ENCODE measurements at places on chromosomes 1 and 21.

DNA sequence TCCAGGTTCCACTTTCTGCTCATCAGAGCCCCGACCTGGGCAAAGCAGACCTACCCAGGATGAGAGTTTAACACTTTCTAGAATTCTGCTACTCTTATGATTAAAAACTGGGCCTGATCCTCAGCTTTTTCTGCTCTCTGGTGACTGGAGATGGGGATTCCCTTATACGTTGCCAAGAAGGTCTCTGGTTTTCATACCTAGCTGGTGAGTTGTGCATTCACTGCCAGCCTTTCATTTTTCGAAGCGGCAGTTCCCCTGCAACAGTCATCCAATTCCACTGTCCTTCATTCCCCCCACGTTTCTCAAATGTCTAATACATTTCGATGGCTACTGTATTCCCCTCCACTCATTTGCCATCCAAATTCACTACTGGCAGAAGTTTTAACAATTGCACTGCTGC, 135.3 kb downstream of the ADSS2 start:
- DNase-seq, result no peak

- no peak for DNase-seq
These were observed 8.3 kb downstream of the SHISAL2A start for GRCh38 chr1:52641307-52641706.

GRCh38 chr1:155979597-155980343, 1.4 kb upstream of the ARHGEF2 start:
- DNase-seq, result no peak

GRCh38 chr1:105874621-105875020, 1181.9 kb upstream of the PRMT6 start:
- no peak for DNase-seq

- no peak for DNase-seq
These were observed 1.9 kb downstream of the CNN3 start for GRCh38 chr1:94925004-94925403.

GRCh38 chr1:7121622-7121988, 336.4 kb downstream of the CAMTA1 start:
- DNase-seq, result no peak

GRCh38 chr1:36707221-36707620, 224.5 kb upstream of the CSF3R start:
- DNase-seq, result no peak

DNA sequence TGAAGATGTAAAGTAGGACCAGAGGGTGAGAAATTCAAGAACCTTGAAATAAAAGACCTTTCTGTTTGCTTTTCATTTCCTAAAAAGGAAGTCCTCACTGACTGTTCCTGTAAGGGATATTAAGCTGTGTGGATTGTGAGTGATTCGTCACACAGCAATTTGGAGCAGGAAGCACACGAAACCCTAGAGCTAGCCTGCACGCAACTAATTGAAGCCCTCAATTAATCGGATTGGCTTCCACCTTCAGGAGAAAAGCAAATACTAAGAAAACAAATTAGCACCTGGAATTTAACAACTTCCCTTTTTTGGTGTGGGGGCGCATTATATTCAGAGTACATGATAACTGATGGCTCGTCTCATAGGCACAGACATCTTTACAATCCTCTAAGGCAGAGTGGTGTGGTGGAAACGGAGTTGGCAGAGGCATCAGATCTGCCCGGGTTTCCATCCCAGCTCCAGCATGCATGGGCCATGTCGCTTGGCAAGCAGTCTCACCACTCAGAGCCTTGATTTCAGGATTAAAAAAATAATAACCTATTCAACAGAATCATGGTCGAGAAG, 95.2 kb downstream of the KCNJ15 start:
- DNase-seq, result no peak

GRCh38 chr1:55520861-55521260, 305.7 kb upstream of the USP24 start:
- no peak for DNase-seq

DNA sequence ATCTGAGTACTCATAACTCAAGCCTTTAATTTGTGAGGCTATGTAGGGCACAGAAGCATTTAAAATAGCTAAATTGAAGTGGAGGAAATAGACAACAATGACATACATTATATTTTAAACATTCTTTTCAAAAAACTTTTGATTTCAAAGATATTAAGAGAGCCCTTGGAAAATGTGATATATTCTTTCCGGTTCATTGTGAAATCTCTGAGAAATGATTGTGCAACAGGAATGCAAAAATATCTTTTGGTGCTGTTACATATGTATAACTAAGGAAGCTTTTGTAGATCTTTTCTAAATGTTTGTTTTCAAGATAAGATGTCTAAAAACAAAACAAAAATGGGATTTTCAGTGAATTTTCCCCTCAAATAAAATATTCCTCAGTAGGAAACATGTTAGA, 185.2 kb downstream of the LEPR start:
- no peak for DNase-seq

DNA sequence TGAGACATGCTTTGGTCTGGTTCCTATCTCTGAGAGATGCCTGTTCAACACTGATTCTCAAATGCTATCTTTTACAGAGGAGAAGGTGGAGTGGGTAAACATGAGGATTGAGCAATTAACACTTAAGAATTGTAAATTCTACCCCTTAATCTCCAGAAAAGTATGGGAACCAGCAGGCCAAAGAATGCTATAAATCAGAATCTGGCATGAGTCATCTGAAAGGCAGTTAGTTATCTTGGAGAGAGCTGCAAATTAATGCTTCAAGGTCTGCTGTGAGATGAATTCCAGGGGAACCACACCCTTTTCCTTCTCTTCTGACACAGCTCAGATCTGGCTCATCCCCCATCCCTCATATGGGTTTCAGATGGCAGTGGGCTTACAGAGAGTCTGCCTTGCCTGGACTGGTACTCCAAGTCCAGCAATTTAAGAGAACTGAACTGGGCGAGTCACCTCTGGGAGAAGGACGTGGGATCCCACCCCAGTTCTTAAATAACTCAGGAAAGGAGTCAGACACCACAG, 5.2 kb downstream of the S100A10 start:
- no peak for DNase-seq

- no peak for DNase-seq
These were observed 52.6 kb downstream of the CD34 start for GRCh38 chr1:207858281-207858680.

DNA sequence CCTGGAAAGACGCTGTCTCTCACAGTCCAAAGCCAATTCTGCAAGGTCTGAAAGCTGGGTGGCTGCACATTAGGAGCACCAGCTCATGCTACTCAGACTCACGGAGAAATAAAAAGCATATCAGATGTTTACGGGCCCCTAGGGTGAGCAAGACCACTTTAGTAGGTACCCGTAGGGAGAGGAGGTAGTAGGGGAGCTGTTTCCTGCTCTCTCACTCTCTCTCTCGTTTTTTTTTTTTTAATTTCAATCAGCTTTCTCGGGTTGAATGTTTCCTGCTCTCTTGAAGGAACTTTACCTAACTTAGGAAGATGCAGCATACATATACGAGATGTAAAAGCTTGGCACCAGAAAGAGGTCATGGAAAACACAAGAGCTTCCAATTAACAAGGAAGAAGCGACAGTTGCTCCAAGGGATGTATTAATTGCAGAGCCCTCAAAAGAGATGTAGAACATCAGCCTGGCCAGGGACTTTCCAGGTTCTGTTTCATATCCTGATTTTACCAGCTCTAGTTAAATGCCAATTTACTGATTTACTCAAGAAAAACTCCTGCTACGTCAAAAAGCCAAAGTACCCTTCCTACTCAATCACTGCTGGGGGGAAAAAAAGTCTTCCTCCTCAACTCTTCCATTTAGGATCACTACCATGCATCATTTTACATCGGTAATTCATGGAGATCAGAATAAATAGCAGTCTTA, 3.1 kb downstream of the LORICRIN start:
- DNase-seq, result no peak

- DNase-seq, result no peak
These were observed 382.1 kb upstream of the B3GALT2 start for GRCh38 chr1:193568512-193568911.

DNA sequence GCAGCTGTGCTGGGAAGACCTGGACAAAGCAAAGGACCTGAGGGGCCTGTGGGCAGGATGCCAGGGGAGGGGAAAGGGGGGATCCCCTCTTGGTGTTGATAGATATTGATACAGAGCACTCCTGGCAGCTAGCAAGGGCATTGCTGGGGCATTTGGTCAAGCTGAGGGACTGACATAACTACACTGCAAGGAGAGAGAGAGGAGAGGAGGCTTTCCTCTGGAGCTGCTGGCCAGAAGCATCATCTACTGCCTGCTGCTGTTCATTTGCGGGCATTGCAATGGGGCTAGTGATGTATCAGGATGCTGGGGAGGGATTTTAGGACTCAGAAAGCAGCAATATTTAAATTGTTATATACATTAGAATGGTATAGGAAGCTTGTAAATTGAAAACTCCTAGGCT, 142.0 kb downstream of the ZNF648 start:
- no peak for DNase-seq

DNA sequence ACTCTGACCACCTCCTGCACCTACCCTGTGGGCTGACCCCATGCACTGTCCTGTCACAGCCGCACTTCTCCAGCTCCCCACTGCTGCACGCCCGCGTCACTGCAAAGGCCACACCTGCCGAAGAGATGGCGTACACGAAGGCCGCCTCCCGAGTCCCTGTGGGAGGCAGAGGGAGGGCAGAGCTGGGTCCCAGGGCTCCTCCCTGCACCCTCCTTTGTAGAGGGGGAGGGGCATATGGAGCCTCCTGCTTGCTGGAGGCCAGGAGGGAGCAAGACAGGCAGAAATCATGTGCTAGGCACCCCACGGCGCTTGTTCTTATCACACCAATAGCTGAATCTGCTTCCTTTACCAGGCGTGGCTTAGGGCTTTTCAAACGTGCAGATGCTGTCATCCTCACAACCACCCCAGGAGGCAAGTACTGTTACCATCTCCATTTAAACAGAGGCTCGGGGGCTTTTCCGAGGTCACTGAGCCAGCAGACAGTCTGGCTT, 21.4 kb downstream of the WNT4 start:
- DNase-seq, result no peak

DNA sequence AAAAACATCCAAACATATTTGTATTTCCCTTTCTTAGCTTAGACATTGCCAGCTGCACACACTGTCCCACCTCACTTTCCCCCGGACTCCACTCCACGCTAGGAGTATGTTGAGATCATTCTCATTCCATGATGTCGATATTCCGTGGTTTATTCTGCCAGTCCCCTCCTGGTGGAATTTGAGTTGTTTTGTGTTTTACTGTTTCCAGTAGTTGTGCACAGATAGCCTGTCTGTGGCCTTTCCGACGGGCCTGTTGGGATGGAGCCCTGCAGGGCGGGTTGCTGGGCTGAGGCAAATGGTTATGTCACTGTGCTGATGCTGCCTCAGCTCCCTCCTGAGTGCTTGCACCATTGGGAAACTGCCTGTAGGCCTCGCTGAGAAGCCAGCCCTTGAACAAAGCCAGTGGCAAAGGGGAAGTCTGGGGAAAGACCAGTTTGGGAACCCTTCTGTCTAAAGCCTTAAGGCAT, 12.8 kb downstream of the TRAPPC10 start:
- no peak for DNase-seq

DNA sequence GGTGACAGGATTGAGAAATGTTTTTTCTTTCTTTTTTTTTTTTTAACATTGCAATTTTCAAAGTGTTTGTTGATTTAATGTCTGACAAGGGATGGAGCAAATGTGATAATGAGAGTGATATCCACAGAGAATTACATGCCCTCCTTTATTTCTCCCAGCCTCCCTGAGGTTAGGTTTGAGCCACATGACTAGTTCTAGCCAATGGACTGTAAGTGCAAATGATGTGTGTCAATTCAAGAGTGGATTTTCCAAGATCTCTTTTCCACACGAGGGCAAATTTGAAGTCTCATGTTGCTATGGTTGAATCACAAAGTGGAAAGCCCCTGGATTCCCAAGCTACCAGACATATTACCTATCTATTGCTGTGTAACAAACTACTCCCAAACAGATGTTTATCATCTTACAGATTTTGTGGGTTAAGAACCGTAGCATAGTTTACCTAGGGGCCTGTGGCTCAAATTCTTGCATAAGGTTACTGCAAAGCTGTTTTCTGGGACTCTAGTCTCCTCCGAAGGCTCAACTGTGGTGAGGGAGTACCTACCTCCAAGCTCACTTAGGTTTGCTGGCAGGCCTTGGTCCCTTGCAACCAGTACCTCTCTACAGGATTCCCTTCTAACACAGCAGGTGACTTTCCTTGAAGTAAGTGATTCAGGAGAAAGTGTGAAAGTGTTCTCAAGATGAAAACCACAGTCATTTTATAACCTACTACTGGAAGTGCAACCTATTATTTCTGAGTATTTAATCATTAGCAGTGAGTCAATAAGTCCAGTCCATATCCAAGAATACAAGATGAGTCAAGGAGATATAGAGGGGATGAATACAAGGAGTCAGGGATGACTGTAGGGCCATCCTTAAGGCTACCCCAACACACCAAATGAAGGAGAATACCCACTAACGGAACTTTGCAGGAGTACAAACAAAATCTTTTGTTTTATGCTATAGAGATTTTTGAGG, 533.6 kb downstream of the PTPRC start:
- no peak for DNase-seq

DNA sequence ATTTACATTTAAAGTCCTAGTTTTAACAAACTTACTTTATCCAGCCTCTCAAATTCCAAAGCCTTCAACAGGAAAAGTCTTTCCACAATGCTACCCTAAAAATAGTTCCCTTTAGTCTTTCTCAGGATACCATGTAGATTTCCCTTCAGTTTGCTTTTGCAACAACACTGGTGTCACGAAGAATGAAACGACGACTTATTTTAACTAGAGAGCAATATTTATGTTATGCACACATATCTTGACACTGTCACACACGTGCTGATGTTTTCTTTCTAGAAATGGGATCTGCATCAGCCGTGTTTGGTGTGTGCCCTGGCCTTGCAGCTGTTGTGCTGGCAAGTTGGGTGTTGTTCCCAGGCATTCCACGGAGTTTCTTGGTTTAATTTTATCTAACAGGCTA, 75.5 kb downstream of the SIPA1L2 start:
- DNase-seq, result no peak

DNA sequence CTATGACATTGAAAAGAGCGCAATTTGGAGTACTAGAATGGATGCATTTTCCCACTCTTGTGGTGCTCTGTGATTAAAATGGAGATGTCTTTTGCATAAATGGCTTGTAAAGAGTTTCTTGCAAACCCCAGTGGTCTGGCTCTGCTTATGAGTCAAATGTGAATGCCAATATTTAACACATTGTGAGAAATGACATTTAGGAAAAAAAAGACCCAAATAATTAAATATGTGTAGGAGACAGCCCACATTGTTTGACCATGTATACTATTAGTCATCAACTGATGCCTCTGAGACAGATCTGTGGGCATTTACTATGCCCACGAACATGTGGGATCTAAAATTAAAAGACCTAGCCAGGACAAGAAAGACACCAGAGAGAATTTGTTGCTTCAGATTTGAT, 22.2 kb upstream of the RUNX1 start:
- DNase-seq, result no peak

Measured in cerebellar nuclear complex (tissue), 1 donor.